ENCODE measurements at places on chromosomes 13 and 19.

DNA sequence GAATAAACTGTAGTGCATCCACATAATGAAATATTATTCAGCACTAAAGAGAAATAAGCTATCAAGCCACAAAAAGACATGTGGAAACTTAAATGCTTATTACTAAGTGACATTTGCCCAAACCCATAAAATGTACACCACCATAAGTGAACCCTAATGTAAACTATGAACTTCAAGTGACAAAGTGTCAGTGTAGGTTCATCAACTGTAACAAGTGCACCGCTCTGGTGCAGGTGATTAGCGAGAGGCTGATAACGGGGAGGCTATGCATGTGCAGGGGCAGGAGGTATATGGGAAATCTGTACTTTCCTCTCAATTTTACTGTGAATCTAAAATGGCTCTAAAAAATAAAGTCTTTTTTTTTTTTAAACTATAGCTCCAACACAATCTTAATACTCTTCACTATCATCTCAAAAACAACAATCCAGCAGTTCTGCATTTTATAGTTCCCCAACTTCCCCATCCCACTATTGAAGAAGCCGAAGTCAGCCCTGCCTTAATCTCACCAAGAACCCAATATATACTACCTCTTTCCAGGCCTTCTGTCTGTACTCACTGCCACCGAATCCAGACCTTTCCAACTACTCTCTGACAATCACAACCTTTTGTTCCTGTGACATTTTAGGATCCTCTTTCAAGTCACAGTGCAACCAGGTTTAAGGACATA, 22.6 kb downstream of the ELF1 start:
- no peak for DNase-seq

- DNase-seq, result no peak
Observed at GRCh38 chr19:35049456-35049855, 7.9 kb downstream of the HPN start.

DNA sequence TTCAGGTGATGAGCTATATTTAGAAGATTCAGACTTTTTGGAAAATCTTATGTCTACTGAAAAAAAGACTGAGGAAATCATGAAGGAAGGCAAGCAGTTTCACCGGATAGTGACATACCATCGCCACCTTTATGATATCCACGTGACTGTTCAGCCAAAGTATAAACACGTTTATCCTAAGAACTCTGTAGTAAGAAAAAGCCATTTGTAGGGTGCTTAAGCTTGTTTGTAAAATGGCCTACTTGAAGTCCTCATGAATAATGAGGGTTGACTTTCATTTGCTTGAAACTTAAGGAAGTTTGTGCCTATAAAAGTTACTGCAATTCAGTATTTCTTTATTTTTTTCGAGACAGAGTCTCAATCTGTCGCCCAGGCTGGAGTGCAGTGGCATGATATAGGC, 7.8 kb upstream of the TDRD12 start:
- DNase-seq, result no peak

DNA sequence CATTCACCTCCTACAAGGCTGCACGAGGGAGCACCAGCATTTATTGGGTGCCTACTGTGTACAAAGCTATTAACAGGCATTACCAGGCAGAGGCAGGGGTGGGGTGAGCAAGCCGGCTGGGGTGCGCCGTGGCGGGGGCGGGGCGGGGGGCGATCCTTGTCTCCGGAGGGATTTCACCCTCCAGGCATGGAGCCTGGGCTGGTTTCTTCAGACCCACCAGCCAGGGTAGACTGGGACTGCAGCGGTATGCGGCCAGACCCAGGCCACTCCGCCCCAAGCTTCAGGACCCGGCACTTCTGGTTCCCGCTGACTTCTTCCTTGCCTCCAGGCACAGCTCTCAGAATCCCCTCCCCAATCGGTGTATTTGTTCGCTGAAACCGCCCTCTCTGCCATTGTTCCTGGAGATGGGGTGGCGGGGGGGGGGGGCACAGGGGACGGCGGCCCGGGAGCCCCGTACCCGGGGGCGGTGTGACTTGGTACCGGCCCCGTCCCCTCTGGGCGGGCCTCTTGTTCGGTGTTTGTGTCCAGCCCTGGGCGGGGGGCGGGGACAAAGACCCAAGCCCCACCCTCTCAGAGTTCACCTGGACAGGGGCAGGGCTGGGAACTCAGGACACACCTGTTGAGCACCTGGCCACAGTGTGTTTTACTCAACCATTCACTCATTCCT, 14.4 kb downstream of the TJP3 start:
- no peak for DNase-seq

GRCh38 chr13:103130146-103130545, 63.9 kb upstream of the SLC10A2 start:
- no peak for DNase-seq

DNA sequence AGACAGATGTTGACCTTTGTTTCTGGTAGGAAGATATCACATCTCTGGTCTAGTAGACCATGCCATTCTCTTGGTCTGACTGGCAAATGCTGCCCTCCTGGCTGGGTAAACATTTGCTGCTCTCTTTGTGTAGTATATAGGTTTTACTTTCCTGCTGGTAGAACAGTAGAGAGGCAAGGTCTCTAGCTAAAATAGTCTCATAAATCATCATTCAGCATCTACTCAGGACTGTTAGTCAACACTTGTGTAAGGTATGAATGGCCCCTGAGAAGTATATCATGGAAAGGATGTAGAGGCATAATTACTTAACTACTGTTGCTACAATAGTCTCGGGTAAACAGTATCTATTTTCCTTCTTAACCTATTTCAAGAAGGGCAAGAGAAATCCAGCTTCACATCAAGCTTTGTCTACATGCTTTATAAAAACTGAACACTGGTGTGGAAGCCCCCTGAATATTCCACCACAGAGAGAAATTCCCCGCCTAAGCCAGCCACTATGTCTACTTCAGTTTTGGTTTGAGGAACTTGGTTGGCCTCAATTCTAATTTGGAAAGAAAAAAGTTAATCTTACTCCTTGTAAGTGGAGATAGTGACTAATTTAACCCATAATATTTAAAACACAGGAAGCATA, 18.4 kb upstream of the MYCBP2 start:
- DNase-seq, result no peak

GRCh38 chr13:42836930-42837690, 55.7 kb downstream of the FAM216B start:
- DNase-seq, result no peak

- no peak for DNase-seq
Observed at GRCh38 chr19:46412650-46413261, 608 bp downstream of the CCDC8 start.

- no peak for DNase-seq
Observed at GRCh38 chr13:112889351-112890290, 79.4 kb upstream of the MCF2L start.

DNA sequence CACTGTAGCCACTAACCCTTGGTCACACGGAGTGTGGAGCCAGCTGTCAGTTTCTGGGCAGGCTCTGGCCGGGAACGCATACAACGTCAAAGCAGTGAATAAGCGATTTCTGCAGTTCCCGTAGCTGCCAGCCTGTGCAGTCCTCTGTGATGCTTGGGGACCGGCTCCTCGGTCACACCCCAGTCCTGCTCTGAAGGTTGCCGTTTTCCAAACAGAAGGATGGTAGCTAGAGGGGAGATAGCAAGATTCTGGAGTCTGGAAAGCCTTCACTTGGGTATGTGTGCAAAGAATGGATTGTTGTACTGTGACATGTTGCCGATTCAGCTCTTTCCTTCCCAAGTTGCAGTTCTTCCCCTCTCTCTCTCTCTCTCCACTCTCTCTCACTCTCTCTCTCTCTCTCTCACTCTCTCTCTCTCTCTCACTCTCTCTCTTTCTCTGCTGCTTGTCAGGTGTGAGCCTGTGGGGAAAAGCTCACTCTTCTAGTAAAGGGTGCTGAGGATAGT, 38.7 kb upstream of the C1QTNF9 start:
- DNase-seq, result no peak

DNA sequence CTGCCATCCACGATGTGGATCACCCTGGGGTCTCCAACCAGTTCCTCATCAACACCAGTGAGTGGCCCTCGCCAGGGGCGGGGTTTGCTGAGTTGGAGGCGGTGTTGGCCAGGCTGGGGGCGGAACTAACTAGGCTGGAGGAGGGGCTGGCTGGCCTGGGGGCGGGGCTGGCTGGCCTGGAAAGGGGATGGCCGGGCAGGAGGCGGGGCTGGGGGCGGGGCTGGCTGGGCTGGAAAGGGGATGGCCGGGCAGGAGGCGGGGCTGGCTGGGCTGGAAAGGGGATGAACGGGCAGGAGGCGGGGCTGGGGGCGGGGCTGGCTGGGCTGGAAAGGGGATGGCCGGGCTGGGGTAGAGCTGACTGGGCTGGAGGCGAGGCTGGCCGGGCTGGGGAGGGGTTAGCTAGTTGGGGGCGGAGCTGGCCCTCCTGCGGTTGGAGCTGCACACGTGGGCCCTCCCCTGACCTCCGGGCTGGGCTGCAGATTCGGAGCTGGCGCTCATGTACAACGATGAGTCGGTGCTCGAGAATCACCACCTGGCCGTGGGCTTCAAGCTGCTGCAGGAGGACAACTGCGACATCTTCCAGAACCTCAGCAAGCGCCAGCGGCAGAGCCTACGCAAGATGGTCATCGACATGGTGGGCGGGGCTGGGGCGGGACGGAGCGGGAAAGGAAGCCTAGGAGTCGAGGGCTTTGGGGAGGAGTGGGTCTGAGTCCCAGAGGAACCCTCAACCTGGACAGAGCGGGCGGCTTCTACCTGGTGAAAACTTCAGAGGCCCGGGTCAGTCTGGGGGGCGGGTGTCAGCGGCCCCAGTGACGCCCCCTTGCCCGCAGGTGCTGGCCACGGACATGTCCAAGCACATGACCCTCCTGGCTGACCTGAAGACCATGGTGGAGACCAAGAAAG, 41.0 kb downstream of the PDE4A start:
- DNase-seq, result no peak

DNA sequence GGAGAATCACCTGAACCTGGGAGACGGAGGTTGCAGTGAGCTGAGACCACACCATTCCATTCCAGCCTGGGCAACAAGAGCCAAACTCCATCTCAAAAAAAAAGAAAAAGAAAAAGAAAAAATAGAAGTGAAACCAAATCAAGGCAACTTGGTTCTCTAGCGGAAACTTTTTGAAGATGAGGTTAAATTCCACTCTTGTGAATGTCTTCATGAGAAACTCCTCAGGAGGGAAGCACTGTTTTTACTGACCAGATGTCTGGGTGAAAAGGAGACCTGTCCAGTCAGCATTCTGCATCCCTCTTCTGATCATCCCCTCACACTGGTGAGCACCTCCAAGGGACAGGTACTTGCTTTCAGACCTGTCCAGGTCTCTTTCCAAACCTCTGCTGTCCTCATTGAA, 15.8 kb downstream of the BRD4 start:
- no peak for DNase-seq

DNA sequence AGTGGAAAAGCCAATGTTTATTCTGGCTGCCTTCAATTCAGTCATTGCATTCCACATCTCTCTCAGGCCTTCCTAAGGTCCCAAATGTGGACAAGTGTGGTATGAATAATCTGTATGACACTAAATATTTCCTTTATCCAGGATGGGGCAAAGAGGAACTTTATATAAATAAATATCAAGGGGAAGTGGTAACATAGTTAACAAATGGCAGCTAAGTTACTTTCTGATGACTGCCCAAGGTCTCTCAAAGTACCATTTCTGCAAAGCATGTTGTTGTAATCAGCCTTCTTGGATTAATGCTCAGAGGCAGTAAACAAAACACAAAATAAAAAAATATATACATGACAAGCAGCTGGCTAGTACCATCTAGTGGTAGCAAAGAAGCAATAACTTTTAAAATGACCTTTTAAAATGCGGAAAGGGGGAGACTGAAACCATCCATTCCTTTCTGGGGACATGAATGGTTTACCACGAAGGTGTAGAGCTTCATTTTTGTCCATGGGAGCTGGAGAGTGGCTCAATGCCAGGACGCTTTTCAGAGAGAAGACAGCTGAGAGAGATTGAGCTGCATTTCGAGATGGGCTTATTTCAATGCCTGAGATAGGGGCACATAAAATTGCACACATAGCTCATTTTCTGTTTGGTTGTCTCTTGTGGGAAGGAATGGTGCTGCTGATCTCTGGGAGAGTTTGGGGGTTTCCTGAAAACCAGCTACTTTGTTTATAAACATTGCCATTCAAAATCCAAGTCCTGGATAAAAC, 259.2 kb downstream of the RFC3 start:
- DNase-seq, result peak; percentile 34

DNA sequence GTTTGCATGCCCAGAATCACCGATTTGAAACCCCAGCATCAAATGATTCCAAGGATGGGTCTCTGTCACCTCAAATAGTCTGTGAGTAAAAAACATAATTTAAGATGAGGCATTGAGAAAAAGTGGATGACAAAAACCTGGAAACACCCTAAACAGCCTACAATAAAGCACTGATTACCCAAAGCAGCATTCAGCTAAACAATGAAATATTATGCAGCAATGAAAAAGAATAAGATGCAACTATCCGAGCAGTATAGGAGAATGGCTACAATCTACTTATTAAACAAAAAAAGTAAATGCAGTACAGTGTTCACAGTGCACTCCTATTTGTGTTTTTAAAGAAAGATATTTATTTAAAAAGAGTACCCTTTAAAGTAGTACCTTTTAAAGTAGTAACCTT, 7.7 kb upstream of the RFX2 start:
- DNase-seq, result no peak

GRCh38 chr13:46575301-46575771, 22.4 kb downstream of the LRCH1 start:
- no peak for DNase-seq

GRCh38 chr19:51547397-51548212, 16.1 kb upstream of the SIGLEC6 start:
- DNase-seq, result no peak

DNA sequence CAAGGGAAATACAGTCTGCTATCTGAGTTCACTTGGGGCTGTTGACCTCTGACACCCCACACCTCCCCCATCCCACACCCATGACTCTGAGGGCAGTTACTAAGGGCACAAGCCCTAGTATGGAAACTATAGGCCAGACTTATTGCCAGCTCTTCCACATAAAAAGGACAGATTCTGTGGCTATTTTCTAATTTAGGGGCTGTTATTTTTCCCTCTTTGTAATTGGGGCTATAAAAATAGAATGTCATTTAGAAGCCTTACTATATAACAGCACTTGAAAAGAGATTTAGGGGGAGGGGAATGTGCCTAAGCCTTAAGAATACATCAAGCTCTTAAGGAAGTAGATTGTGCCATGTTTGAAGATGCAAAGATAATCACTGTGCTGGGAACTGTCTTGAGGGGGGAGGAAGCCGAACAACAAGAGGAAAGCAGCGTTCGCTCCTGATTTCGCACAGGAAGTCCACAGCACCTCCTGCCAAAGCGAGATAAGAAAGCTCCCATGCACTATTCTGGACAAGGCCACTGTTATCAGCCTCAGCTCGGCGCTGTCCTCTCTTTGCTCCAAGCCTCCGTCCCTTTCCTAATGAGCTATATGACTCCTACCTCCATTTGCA, 86.6 kb downstream of the FLT1 start:
- DNase-seq, result no peak

All from AG09309 (cell line).